Fibroblast of lung (primary cell): ENCODE measurements at places on chromosomes 6 and 20.

GRCh38 chr20:9019833-9020232 lies 49.1 kb upstream of the PLCB4 start:
- no peak for DNase-seq

GRCh38 chr6:148343047-148343782 lies 577 bp downstream of the SASH1 start:
- DNase-seq: peak; percentile 6

DNA sequence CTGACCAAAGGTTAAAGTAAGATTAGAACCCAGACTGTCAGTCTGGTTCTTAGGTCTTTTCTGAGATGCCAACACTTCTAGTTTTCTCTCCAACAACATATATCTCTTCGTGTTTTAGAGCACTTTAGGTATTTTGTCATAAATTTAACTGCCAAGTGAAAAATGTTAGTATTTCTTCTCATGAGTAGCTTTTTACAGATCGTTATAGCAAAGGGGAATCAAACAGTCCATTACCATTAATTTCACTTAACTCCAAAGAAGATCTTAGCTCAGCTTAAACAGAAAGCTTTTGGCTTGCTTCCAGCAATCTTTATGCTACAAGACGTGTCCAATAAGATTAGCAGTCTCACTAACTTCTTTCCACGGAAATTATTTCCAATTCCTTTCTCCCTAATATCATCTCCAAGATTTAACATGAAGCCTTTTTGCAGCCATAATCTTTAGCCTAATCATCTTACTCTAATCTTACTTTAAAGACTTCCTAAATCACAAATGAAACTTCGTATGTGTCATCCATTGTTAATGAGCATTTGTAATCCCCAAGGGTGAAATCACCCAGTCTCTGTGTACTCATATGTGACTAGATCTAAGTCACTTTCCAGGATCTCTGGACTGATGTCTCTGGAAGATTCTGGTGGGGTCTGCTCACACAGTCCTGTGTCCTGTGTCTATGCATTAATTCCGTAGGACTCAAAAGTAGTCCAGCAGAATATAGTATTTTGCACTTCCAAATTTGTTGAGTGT lies 38.7 kb downstream of the MOXD1 start:
- no peak for DNase-seq

GRCh38 chr6:55250400-55250799 lies 76.1 kb downstream of the HCRTR2 start:
- DNase-seq: no peak

GRCh38 chr6:136582711-136583471 lies 32.7 kb upstream of the MAP7 start:
- DNase-seq: peak; percentile 76

GRCh38 chr6:56268266-56268665 lies 20.9 kb upstream of the COL21A1 start:
- DNase-seq: no peak

- DNase-seq: no peak
Measured at GRCh38 chr6:155384321-155384952, 70.2 kb upstream of the TFB1M start.

GRCh38 chr6:42210551-42210950 lies 7.1 kb downstream of the MRPS10 start:
- no peak for DNase-seq

- no peak for DNase-seq
Measured at GRCh38 chr6:18792866-18793265, 405.7 kb downstream of the RNF144B start.

DNA sequence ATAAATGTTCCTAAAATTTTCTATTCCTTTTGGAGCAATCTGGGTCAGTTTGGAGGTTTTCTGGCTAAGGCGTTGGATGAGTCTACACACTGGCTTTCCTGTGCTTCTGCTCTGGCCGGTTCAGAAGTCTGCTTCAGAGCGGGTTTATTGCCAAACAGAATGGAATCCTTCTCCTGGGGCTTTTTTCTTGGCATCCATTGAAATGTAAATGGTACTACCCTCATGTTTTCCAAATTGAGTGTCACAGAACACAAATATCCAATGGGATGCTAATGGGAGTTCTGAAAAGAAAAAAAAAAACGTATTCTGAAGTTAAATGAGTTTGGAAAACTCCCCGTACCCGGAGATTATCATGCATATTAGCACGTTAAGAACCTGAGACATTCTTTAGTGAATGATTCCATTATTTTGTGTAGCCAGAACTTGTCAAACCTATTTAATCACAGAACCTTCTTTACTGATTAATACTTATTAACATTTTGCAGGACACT lies 930.3 kb downstream of the QKI start:
- no peak for DNase-seq

GRCh38 chr6:141464490-141464889 lies 668.2 kb upstream of the GJE1 start:
- peak; percentile 78 for DNase-seq

- DNase-seq: peak; percentile 71
Measured at GRCh38 chr6:145813285-145814034, 1.1 kb downstream of the FBXO30 start.

DNA sequence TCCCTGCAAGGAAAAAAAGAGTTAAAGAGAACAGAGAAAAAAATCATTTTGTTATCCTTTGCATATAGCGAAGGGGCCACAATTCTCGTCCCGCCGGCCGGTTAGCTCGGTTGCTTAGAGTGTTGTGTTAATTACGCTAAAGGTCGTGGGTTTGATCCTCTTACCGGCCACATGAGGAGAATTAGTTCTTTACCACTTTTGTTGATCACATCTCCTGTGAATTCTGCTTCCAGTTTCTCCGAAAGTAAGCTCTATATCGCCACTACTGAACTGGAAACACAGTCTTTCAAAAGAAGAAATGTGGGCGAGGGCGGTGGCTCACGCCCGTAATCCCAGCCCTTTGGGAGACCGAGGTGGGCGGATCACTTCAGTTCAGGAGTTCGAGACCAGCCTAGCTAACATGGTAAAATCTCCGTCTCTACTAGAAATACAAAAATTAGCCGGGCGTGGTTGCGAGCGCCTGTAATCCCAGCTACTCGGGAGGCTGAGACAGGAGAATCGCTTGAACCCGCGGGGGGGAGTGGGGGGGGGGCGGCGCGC lies 13.4 kb downstream of the PRSS16 start:
- DNase-seq: no peak

DNA sequence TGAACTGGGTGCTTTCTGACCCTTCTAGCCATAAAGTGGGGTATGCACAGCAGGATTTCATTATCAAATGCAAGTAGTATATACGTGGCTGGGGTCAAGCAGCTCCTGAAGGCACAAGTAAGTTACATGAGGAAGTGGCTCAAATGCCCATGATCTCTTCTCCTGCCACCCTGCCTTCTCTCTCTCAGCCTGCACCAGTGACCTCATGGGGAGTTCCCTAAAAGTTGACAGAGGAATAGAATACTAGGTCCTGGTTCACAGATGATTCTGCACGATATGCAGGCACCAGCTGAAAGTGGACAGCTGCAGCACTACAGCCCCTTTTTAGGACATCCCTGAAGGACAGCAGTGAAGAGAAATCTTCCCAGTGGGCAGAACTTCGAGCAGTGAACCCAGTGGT lies 282.0 kb downstream of the BCKDHB start:
- no peak for DNase-seq

DNA sequence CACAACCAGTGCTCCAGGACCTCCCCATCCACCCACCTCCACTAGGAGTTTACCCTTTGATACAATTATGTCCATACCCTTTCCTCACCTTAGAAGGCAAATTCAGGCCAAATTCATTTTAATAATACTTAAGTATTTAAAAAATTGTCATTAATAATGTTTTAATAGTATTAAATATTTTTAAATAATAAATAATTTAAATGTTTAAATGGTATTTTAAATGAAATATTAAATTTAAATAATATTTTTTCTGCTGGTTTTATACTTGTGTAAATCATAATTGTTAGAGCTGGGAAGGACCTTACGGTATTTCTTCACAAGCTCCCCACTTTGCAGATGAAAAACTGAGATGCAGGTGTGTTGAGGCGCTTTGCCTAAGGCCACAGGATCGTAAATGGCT lies 67.8 kb downstream of the NRN1 start:
- DNase-seq: no peak

- no peak for DNase-seq
Measured at GRCh38 chr20:25125636-25126035, 43.7 kb upstream of the VSX1 start.

DNA sequence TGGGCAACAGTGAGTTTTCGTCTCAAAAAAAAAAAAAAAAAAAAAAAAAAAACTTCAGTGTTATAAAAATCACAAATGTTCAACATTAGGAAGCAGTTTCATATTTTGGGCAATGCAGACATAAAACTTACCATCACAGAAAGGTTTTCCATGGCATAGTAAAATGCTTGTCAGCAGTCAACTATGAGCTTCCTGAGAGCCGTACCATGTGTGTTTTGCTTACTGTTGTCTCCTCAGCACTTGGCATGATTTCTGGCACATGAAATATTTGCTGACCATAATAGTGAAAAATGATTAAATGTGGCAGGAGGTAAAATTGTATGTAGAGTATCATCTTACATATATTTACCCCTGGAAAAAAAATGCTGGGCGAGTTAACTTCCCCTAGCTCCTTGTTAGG lies 237.5 kb upstream of the SLC35B3 start:
- DNase-seq: no peak

DNA sequence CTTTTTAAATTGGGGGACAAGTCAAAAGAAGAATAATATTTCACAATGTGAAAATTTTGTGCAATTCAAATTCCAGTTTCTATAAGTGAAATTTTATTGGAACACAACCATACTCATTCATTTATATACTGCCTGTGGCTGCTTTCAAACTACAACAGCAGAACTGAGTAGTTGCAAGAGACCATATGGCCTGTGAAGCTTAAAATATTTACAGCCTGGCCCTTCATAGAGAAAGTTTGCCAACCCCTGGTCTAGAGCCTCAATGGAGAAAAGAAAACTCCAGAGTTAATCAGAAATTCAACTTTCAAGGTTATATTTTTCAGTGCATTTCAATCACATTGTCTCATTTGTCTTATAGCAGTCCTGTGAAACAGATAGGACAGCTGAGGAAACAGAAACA lies 26.6 kb upstream of the FBXO9 start:
- no peak for DNase-seq

DNA sequence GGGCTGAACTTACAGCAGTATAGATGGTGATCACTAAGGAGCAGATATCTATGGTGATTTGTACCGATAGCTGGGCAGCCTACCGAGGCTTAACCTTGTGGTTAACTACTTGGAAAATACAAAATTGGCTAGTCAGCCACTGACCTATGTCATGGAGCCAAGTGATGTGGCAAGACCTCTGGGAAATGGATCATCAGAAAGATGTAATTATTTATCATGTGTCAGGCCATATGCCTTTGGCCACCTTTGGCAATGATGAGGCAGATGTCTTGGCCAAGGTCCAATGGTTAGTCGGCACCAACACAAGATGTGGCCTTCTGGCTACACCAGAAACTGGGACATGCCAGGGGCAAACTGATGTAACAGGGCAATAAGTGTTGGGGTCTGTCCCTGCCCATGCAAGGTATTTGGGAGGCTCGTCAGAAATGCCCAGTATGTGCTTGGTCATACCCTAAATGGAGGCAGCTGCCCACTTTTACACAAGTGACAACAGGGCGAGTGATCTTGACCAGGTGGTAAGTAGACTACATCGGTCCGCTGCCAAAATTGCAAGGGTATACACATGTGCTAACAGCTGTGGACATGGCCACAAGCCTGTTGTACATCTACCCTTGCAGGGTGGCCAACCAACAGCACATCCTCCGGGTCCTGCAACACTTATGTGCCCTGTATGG lies 30.1 kb downstream of the HDDC2 start:
- no peak for DNase-seq

- no peak for DNase-seq
Measured at GRCh38 chr20:655726-656624, 3.0 kb upstream of the SRXN1 start.

- no peak for DNase-seq
Measured at GRCh38 chr20:25318471-25319240, 70.8 kb downstream of the PYGB start.

GRCh38 chr6:84082689-84083265 lies 49.2 kb downstream of the MRAP2 start:
- no peak for DNase-seq

DNA sequence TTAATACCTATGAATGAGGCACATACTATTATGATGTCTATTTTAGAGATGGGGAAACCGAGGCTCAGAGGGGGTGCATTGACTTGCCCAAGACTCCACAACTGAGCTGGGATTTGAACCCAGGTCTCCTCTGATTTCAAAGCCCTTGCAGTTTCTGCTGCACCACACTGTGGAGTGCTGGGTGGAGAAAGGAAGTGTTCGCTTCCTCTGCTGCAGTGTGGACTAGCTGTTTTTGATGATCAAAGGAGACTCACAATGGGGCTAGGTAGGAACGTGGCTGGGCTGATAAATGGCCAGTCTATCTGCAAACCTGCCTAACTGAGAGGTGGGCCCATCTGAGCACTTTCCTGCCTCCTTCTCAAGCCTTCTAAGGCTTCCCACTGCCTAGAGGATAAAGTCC lies 87.2 kb downstream of the CD40 start:
- no peak for DNase-seq

- DNase-seq: peak; percentile 84
Measured at GRCh38 chr6:42407379-42407778, 44.3 kb downstream of the TRERF1 start.

DNA sequence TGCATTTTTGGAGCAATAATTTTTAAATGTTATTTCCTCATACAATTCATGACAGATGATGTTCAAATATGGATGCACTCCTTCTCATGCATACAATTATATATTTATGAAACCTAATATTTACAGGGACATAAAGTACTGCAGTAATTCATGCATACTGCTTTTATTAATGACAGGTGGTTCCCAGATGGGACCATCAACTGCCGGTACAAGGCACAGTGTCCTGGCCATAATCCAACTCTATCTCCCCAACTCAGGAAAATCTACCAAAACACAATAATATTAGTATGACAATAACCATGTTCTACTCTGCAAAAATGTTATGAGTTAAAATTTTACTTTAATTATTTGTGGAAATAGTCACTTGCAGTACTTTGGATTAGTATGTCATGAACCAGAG lies 77.8 kb downstream of the VIP start:
- no peak for DNase-seq

GRCh38 chr20:17490501-17490900 lies 40.7 kb downstream of the BFSP1 start:
- no peak for DNase-seq

DNA sequence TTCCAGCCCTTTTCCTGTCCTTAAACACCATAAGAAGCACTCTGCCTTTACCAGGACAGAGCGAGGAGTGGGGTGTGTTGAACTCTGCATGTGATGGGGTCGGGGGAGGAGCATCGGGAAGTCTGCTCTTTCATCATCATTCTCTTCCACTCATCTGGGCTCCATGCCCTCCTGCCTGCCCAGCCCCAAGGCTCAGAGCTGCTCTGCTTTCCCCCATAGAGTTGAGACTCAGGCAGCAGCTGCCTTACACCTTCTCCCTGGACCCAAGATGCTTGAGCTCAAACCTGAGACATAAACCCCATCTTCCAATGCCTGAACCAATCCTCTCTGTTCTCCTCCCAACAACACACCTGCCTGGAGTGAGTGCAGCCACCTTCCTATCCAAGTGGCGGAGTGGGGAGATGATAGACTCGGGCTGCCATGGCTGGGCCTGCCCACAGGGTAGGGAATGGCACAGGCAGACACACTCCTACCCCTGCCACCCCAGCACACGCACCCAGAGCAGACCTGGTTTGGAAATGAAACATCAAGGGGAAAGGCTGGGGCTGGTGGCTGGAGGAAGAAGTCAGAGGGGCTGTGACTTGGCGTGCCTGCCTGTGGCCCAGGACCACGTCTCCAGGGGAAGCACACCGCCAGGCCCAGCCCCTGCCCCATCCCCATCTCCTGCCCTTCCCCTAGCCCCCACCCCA lies 28.4 kb downstream of the TFEB start:
- DNase-seq: peak; percentile 43
